AG04449 (cell line): ENCODE measurements at places on chromosomes 12 and 14.

DNA sequence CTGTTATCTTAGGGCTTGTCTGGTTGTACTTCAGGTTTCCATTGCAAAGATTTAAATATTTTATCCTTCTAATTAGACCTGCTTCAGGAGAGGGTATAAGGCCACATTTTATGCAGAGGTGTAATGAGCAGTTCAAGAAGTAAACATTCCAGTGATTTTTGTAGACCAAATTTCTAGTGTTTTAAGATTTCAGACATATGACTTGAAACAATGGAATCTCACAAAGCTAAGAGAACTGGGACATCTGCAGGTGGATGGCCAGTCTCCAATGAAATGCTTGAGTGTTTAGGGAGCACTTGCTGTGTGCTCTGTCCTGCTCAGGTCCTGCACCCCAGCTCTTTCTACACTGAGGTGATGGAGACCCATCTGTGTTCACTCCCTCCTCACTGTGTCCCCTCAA lies 7.9 kb downstream of the C14orf132 start:
- no peak for DNase-seq

DNA sequence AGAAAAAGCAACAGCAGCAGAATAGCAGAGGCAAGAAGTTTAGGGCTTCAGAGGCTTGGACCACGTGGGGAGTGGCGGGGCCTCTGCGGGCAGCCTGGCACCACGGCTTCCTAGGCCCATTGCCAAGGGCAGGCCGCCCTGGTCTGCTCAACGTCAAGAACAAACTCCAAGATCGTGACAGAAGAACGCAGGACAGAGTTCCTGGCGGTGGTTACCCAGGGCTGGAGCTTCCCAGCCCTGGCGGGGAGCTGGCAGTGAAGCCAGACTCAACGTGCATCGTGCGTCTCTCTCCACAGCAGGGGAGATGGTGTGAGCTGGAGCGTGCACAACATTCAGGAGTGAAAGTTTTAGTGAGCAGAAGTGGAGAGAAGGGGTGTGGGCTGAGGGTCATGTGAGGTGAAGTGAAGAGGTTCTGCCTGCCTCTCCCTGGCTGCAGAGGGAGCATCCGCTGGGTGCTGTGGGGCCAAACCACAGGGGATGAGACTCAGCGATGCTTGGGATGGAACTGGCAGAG lies 13.9 kb upstream of the CACNA2D4 start:
- DNase-seq: no peak

GRCh38 chr12:49813131-49813530 lies 15.1 kb downstream of the NCKAP5L start:
- DNase-seq: no peak

GRCh38 chr12:116476227-116476822 lies 82.9 kb upstream of the MAP1LC3B2 start:
- no peak for DNase-seq

DNA sequence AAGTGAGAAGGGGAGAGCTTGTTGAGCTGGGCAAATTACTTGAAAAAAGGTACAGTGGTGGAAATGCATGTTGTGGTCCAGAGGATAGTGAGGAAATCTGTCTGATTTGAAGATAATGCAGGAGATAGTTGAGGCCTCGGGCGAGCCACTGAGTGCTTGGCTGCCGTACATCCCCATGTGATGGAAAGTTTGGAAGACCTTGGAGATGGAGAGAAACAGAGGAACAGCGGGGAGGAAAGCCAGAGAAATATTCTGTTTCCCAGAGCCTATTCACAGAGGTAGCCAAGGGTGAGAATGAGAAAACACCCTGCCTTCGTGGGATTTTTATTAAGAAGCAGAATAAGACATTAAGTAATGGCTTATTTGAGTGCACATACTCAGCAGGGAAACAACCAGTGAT lies 498.2 kb downstream of the BCL11B start:
- DNase-seq: no peak

DNA sequence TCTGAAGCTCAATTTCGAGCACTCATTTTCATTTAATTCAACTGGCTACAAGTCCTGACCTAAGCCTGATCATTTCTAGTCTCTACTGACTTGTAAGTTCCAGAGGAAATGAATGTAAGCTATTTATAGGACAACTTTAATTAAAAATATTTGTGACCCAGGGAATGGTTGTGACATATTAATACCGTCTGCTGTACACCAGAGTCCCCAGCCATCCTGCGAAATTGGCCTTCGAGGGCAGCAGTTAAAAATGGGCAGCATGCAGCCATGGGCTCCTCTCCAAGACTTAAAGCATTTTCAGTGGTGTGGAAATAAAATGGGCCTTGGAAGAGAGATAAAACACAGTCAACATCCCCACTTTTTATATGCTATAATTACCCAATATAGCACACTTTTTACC lies 30.7 kb upstream of the OVCH1 start:
- DNase-seq: no peak

DNA sequence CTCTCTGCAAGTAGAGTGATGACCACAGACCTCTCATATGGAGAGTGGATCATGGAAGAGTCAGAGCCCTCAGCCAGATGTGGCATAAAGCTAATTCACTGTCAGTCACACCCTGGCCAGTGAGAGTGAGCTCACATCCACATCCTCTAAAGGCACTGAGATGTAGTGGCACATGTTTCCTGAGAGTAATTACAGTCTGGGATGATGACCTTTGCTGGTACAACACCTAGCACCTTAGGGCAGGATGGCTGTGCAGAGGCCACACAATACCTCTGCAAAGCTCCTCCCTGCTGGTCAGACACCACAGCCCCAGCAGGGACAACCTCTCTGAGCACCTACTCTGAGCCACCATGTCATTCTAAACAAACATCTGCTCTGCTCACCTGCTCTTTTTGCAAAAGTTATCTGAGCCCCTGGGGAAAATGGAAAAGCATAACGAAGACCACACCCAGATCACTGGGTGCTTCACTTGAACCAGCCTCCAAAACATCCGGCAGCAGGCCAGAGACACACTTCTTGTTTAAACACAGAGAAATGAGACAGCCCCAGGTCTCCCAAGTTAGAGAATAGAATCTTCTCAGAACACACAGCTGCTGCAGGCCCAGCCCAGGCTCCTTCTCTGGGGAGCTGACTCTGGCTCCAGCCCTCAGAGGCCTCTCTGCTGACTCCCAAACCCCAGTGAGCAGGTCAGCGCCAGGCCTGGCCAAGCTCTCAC lies 30.3 kb downstream of the PITPNM2 start:
- DNase-seq: no peak

GRCh38 chr12:124592481-124593160 lies 25.2 kb upstream of the NCOR2 start:
- DNase-seq: no peak
